Activated naive CD4-positive, alpha-beta T cell treated with anti-CD3 and anti-CD28 coated beads, Interleukin-2, amount 50 U/mL, for 16 hours (primary cell): ENCODE measurements at places on chromosomes 3 and 15.

GRCh38 chr3:122318620-122319019 lies 6.4 kb upstream of the CSTA start:
- DNase-seq = no peak

DNA sequence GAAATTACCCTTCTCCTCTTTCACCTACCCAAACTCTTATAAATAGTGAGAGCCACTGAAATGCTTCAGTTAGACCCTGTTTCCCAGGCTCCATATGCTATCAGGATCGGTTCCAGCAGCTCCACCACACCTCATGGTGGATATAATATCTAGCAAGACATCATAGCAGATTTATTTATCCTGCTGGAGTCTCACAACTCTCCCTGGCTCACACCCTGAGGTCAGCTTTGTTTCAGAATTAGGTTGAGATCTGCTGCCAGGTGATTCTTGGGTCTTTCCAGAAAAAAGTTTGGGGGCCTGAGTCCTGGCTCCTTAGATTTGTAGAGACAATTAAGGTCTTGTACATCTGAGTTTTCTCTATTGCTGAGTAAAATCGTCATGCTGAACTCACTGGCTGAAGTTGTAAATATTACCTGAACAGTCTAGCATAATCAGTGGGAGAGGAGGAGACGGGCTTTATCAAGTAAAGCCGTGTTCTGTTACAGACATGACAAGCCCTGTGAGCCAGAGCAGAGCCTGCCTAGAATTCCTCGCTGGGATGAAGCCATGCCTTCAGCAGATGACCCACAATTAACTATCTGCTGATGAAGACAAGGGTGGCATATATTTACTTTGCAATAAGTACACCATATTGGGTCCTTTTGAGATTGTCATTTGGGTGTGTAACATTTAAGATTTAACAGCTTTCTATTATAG lies 131.6 kb downstream of the STAC start:
- DNase-seq = no peak

- DNase-seq = no peak
Observed at GRCh38 chr15:47959617-47960413, 161.0 kb upstream of the SLC24A5 start.

- DNase-seq = no peak
Observed at GRCh38 chr3:88828466-88828865, 279.0 kb upstream of the EPHA3 start.

- DNase-seq = no peak
Observed at GRCh38 chr3:168121184-168122017, 25.7 kb upstream of the GOLIM4 start.

DNA sequence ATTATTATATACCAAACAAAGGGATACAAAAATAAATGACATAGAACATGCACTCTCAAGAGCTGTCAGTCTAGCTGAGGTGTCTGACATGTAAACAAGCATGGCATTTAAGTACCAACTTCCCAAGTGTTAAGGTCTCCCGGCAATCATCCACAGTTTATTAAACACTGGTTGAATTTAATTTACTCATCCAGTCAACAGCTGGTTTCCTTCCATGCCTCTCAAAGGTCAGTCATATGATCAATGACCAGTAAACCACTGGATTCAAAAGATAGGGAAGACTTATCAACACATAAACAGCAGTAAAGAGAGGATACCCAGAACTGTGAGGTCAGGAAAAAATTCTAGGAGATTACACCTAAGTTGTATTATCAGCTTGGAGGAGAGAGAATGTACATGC lies 80.4 kb downstream of the ADAM10 start:
- DNase-seq = no peak

- DNase-seq = no peak
Observed at GRCh38 chr15:76978522-76979330, 16.2 kb upstream of the PSTPIP1 start.

GRCh38 chr3:25448750-25449692 lies 21.0 kb downstream of the RARB start:
- DNase-seq = no peak
